ENCODE measurements at places on chromosomes 1 and 21. TPM values are rescaled to one million over a fixed set of nuclear protein-coding genes. Genes with fewer than 3 reads are reported as not detected.

OPRD1 gene
- total RNA-seq: not detected

LRRIQ3 gene
- 1.3 TPM for total RNA-seq

LIPI gene
- total RNA-seq: not detected

MASP2 gene
- not detected for total RNA-seq

GRCh38 chr21:42672699-42673458 is 19.5 kb downstream of the PDE9A start:
- peak; percentile 3 for DNase-seq

DNA sequence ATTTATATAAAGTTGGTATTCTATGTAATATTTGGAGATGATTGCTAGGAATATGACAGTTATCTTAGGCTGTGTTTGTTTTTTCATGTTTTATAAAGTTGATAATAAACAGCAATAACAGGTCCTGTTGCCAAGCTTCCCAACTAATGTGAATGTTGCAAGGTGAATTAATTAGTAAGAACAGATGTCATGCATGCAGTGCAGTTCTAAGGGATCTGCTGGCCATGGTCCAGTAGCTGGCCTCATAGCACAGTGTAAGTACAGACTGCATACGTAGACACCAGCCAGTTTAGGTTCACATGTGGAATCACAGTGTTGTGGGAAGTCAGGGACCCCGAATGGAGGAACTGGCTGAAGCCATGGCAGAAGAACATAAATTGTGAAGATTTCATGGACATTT is 478.2 kb downstream of the NEGR1 start:
- no peak for DNase-seq

DNA sequence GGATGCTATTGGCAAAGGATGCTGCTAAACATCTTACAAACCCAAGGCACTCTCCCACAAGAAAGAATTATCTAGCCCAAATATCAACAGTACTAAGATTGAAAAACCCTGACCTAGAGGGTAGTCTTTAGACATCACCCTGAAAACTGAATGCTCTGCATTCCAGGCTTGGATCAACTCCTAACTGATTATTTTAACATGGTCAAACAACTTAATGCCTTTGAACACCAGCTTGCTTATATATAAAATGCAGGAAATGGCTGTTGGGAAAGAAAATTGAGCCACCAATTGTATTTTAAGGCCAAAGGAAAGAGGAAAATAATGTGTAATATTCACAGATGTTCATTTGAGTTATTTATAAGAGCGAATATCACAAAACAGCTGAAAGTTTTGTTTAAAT is 72.2 kb upstream of the C1orf87 start:
- peak; percentile 14 for DNase-seq

DNA sequence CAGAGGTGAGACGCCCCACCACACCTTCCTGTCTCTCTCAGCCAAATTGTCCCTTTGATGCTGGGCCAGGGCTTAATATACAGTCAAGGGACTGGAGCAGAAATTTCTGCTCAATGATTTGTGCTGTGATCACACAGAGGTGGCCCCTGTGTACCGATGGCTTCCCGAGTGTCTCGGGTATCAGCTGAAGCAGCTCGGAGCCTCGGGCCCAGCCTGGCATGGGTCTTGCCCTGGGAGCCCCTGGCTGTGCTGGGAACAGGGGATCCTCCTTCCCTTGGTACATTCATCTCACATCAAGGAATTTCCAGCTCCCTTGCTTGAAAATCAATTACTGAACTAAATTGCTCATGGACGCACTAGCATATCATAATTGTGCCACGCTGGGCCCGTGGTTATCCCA is 148.8 kb upstream of the C1orf174 start:
- DNase-seq: no peak

GRCh38 chr1:235888119-235888643 is 21.5 kb upstream of the LYST start:
- DNase-seq: no peak

DNA sequence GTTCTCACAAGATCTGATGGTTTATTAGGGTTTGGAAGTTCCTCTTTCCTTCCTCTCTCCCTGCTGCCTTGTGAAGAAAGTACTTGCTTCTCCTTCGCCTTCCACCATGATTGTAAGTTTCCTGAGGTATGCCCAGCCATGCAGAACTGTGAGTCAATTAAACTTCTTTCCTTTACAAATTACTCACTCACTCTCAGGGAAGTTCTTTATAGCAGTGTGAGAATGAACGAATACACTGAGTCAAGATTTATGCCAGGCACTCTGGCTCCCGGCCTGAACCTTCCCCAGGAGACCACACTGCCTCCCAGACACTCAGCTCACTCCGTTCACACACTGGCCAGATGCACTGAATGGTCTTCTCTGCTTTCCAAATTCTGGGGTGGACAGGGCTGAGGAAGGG is 308.3 kb upstream of the AJAP1 start:
- no peak for DNase-seq

GRCh38 chr1:246020211-246020954 is 486.7 kb downstream of the SMYD3 start:
- no peak for DNase-seq

DNA sequence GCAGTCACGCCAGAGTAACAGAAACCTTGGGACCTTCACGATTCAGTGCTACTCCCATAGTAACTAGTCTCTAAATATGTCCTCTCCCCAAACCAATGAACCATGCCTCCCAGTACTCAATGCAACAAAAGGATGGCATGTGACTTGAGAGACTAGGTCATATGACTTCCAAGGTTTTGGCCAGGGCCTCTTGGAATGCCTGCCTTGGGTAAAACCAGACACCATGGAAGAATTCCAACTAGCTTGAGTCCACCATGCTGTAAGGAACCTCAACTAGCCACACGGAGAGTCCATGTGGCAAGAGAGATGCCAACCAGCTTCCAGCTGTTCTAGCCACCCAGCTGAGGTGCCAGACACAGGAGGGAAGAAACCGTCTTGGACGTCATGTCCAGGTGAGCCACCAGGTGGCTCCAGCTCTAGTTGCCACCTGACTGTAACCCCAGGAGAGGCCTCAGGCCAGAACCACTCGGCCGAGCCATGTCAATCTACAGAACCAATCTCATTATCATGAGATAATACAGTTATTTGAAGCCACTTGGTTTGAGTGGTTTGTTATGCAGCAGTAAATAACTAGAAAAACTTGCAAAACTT is 115.0 kb downstream of the SYF2 start:
- DNase-seq: no peak

DNA sequence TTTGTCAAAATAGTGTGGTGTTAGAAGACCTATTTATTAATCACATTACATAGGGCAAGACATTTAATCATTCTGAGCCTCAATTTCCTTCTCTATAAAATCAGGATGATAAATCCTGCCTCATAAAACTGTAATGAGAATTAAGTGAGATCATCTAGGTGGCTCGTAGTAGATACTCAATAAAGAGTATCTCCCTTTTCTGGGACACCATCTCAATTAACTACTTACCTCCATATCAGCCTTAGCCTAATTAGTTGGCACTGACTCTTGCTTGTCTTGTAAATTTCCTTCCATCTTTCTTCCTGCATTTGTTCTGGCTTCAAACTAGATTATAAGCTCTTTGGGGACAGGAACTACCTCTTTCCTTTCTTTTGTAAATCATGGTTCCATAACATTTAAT is 102.6 kb upstream of the TNR start:
- DNase-seq: no peak

DNA sequence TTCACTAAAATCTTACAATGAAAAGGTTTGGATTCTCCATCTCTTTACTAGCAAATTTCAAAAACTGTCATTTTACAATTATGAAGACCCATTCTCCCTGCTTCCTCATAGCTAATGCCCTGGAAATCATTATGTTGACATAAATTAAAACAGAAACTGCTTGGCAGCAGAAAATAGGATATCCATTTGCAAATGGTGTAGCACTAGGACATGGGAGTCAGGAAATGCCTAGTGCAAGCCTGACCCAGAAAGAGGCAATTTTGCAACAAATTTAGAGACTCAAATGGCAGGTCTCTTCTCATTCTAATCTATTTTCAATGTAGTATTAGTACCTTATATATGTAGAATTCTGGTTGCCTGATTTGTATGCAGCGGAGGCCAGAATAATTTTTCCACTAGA is 2.2 kb downstream of the GBP5 start:
- no peak for DNase-seq

Data from fibroblast of the aortic adventitia (primary cell).